Ecto neural progenitor cell (in vitro differentiated cells): ENCODE measurements at places on chromosomes 11 and 22.

GRCh38 chr11:13970986-13971385 lies 8.5 kb downstream of the SPON1 start:
- DNase-seq, result no peak

GRCh38 chr22:20456064-20456721 lies 18.6 kb upstream of the SCARF2 start:
- peak; percentile 88 for DNase-seq

GRCh38 chr11:64774144-64774543 lies 4.2 kb downstream of the SF1 start:
- no peak for DNase-seq

DNA sequence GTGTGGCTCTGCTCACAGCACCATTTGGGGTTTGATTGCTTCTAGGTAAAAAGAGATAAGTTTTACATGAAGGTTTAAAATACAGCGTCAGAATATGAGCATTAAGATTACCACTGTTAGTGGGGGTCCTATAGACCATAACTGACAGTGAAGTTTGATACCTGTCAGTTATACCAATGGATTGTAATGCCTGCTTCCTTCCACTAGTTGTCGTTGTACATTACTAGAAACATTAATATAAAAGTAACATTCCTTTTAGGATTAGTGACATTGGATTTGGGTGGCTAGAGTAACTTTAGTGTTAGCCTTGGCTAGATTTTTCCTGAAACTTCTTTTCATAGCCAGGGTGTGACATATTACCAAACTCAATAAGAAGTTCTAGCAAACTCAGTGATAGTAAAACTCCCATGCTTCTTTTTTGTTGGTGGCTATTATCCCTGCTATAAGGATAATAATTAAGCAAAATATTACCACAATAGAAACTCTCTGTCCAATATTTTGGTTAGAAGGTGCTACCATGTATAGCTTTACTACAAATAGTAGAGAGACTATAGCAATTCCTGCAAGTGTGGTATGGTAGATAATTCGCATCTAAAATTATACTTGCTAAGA lies 57.1 kb downstream of the FAM181B start:
- DNase-seq, result no peak

DNA sequence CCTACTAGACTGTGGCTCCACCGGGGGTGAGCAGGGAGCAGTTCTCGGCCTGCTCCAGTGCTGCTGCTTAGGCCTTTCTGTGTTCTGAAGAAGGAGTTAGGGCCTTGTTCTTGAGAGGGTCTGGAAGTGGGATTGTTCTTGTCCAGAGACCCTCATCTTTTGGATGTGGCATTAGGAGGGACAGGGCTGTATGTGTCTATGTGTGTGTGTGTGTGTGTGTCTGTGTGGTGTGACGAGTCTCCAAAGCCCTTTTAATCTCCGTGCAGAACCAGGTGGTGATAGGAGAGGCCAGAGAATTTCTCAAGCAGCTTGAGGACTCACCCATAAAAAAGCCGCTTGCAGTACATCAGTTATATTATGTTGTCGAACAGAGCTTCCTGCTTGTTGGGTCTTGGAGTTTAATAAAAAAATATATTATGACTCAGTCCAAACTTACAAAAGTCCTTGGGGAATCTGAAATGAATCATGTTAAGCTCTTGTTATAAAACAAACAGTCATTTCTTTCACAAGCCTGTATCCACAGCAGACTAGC lies 196.5 kb downstream of the TENM4 start:
- no peak for DNase-seq

DNA sequence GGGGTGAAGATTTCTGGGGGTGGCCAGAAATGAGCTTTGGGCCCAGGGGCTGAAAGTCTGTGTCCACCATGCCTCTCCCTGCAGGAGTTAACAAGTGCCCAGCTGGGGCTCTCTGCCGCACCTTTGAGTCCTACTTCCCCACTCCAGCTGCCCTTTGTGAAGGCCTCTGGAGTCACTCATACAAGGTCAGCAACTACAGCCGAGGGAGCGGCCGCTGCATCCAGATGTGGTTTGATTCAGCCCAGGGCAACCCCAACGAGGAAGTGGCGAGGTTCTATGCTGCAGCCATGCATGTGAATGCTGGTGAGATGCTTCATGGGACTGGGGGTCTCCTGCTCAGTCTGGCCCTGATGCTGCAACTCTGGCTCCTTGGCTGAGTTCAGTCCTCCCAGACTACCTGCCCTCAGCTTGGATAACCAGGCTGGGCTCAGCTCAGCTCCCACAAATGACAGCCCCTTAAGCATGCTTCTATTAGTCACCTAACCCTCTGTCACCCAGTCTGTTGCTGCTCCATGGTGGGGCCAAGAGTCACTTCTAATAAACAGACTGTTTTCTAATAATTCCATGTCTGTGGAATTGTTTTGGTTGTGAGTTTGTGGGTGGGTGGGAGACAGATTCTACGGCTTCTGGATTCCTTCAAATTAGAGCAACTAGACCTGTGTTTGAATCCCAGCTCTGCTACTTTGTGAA lies 3.0 kb upstream of the INPPL1 start:
- peak; percentile 41 for DNase-seq

GRCh38 chr11:29333993-29334775 lies 682.6 kb downstream of the KCNA4 start:
- no peak for DNase-seq

GRCh38 chr11:35358391-35358790 lies 61.0 kb downstream of the SLC1A2 start:
- no peak for DNase-seq

DNA sequence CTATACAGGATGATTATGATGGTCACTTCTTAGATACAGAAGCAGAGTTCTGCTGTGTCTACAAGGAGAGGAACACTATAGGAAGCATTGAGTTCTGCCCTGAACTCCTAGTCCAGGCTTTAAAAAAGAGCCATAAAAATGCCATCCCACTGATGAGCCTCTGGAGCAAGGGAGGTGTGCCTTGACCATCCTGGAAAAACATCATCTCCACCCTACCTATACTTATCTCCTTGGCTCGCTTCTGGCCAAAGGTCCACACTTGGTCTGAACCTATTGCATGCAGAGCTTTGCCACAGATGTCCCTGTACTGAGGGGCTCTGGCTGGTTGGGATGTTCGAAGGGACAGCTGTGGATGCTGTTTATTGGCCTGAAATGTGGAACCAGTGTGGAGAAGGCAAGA lies 4.3 kb upstream of the PEX26 start:
- DNase-seq, result no peak

DNA sequence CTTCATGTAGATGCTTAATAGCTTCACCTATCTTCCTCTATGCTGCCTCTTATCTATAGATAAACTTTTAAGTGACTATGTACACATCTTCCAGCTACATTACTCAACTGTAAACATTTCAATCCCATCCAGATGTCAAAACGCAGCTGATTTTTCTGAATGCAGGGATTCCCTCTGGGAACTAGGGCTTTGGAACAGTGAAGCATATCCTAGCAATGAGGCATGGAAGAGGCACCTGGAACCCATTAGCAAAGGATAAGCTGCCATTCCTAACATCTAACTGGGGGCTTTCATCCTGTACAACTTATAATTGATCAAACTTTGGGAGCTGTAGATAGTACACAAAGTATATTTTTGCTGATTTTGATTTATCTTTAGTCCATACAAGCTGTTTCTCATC lies 40.8 kb upstream of the OPCML start:
- no peak for DNase-seq

DNA sequence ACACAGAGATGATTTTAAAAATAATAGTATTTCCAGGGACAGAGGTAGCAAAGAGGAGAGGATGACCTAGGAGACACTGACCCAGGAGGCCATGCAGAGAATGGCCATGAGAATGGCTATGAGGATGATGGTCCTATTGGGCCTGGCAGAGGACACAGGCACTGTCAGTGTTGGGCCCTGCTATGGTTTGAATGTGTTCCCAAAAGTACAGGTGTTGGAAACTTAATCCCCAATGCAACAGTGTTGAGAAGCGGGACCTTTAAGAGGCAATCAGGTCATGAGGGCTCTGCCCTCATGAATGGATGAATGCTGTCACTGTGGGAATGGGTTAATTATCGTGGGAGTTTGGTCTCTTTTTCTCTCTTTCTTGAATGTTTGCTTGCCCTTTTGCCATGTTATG lies 61.6 kb downstream of the KCNC1 start:
- no peak for DNase-seq

DNA sequence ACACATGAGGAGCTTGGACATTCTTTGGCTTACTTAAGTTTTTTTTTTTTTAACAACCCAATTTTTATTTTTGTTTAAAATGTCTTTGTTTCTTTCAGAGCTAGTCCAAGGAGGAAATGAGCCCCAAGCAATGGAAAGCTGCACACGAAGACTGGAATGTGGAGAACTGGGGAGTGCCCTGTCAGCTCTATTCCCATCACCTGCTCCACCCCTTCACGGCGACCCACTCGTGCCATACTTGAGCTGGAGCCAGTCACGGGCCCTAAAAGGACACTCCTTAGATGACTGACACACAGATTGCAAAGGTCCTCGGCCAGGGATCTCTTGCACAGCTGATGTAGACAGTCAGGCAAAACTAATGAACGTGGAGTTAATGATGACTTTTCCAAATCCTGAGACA lies 10.6 kb upstream of the SLC25A18 start:
- no peak for DNase-seq

- DNase-seq, result no peak
These were observed 450 bp upstream of the BCL2L13 start for GRCh38 chr22:17638182-17638431.

DNA sequence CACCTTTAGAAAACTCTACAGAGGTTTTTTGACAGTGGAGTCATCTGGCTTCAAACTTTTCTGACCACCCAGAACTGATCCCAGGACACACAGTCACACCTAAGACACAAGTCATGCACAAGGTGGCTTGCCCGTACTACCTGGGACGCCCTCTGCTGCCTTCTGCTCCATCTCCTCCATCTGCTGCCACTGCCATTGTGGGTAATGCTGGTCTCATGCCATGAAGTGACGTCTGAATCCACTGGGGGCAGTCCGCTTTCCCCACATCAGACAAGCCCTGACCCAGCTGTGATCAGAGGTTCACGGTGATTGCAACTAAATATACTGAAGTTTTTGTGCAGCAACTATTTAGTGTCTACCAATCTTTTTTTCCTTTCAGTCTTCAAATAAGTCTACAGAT lies 5.4 kb upstream of the NDUFS8 start:
- no peak for DNase-seq
